Fibroblast of lung (primary cell): ENCODE measurements at places on chromosomes 1 and 21. TPM values are rescaled to one million over a fixed set of nuclear protein-coding genes. Genes with fewer than 3 reads are reported as not detected.

- DNase-seq = no peak
Measured at GRCh38 chr1:77951328-77951727, 27.5 kb downstream of the FUBP1 start.

CD2 gene
- total RNA-seq = not detected in 2 replicates

GRCh38 chr1:33036051-33036525 lies 595 bp downstream of the AK2 start:
- peak; percentile 10 for DNase-seq

DNA sequence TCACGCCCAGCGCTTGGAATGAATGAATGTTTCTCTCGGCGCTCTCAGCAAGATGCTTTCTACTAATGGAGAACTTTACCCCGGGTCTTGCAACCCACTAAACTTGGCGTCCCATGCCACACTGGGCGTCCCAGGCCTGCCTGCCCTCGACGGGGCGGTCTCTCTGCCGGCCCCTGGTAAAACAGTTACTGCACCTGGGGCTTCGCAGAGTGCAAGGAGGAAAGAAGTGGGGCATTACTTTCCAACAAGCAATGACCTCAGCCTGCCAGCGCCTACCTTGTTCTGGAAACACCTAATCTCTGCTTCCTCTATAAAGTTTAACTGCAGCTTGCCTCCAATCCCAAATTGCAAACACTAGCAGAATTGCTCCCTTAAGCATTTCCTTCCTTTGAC lies 27.8 kb upstream of the NFIA start:
- DNase-seq = no peak

DYNLT5 gene
- total RNA-seq = under 0.01 and 0.50 TPM in 2 replicates

AKR7A3 gene
- 0.33 and 0.51 TPM in 2 replicates for total RNA-seq

DNA sequence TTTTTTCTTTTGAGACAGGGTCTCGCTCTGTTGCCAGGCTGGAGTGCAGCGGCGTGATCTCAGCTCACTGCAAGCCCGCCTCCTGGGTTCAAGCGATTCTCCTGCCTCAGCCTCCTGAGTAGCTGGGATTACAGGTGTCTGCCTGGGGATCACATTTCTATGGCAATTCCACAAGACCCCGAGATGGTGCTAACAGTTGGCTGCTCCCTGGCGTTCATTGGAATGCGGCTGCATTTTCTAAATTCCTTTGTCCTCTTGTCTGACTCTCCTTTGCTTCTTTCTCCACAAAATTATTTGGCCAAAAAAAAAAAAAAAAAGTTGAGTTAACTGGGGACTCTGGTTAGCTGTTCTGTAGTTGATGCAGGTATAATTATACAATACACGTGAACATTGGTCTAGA lies 176.4 kb downstream of the ETS2 start:
- peak; percentile 59 for DNase-seq

- DNase-seq = peak; percentile 28
Measured at GRCh38 chr1:226201029-226201593, 14.6 kb upstream of the ACBD3 start.

GRCh38 chr1:46638921-46639320 lies 22.3 kb upstream of the MOB3C start:
- DNase-seq = no peak

DNA sequence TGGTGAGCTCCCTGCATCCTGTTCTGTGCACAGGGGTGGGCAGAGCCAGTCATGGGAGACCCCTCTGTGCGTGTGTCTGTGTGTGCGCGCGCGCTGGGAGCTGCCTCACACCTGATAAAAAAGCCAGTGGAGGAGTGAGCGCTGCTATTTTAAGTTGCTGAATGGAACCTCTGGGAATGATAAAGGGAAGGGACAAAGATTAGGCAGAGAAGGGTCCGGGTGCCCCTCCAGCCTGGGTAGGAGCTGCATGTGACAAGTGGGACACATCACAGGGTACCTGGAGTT lies 847 bp downstream of the ADORA1 start:
- DNase-seq = no peak

PIGV gene
- total RNA-seq = 17.2 and 29.6 TPM in 2 replicates

C1orf94 gene
- total RNA-seq = under 0.01 and 0.26 TPM in 2 replicates

AVPR1B gene
- not detected in 2 replicates for total RNA-seq

BARHL2 gene
- not detected in 2 replicates for total RNA-seq

LCE3E gene
- not detected in 2 replicates for total RNA-seq

MTARC2 gene
- 9.0 and 12.6 TPM in 2 replicates for total RNA-seq

DNA sequence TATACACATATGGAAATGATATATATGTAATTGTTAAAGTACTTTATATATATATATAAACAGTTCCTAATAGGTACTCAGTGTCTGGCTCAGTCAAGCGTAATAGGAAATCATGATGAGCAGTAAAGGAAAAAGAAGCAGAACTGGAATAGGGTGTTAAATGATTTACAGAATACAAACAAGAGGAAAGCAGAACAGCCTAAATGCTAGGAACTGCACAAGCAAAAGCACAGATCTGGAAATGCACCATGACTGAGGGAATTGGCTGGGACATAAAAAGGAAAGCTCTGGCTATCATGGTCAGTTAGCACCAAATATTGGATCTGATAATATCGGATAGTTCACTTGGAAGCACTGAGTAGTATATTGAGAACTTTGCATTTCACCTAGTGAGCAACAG lies 51.8 kb downstream of the SLC44A5 start:
- no peak for DNase-seq

GRCh38 chr1:218384581-218384993 lies 39.5 kb downstream of the TGFB2 start:
- DNase-seq = no peak

- DNase-seq = no peak
Measured at GRCh38 chr1:233032916-233033315, 82.5 kb downstream of the NTPCR start.

GRCh38 chr1:44032170-44032790 lies 1.0 kb upstream of the SLC6A9 start:
- DNase-seq = no peak

DNA sequence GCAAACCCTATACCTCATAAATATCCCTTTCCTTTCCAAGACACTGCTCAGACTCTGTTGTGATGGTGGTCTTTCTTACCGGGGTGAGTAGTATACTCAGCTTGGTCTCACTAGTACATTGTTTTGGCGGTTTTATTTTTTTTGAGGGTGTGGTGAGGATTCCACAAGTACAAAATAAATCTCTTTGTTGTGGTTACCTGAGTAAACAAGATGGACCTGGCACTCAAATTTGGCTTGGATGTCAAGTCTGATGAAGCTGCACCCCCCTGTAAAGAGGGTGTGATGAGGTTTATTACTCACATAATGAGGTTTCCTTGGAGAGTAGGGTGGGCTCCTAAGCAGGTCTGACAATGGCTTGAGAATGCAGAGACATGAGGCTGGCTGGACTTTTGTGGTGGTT lies 68.2 kb upstream of the KCNJ6 start:
- DNase-seq = no peak

DNA sequence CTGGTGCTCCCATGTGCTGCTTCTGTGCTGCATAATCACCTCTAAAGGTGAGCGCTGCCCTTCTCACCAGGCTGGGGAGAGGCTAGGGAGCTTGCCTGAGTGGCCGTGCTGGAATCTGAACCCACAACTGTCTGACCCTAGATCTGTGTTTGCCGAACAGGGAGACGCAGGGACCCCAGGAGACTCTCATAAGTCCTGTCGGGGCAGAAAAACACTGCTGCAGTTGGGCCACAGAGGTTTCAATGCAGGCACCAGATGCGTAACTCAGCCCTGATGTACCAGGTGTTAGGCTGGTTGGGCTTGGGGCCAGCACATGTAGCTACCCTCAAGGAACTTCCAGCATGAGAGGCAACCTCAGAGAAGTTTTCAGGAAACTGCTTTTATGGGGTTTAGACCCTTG lies 49.5 kb upstream of the DMRTB1 start:
- DNase-seq = no peak

DNA sequence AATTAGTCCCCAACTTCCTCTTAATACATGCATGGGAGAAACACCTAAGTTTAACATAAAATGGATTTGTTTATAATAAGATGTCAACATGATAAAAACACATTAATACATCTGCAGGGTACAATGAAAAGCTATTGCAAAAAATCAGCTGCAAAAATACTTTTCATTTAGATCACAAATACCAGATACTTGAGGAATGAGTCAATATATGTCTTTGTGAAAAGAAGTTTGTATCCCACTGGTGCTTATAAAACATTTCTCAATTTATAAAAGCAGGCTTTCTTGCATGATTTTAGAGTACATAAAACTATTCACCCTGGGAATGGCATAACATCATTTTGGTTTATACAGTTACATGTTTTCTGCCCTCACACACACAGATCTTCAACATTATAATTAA lies 18.6 kb upstream of the PRKAA2 start:
- peak; percentile 55 for DNase-seq

CPLANE2 gene
- total RNA-seq = 12.1 and 19.2 TPM in 2 replicates

DUSP23 gene
- total RNA-seq = 11.6 and 21.6 TPM in 2 replicates

ANKRD65 gene
- 1.3 and 2.0 TPM in 2 replicates for total RNA-seq

TCP10L gene
- total RNA-seq = 0.51 and 0.83 TPM in 2 replicates

ZFYVE9 gene
- total RNA-seq = 37.8 and 44.6 TPM in 2 replicates

DNA sequence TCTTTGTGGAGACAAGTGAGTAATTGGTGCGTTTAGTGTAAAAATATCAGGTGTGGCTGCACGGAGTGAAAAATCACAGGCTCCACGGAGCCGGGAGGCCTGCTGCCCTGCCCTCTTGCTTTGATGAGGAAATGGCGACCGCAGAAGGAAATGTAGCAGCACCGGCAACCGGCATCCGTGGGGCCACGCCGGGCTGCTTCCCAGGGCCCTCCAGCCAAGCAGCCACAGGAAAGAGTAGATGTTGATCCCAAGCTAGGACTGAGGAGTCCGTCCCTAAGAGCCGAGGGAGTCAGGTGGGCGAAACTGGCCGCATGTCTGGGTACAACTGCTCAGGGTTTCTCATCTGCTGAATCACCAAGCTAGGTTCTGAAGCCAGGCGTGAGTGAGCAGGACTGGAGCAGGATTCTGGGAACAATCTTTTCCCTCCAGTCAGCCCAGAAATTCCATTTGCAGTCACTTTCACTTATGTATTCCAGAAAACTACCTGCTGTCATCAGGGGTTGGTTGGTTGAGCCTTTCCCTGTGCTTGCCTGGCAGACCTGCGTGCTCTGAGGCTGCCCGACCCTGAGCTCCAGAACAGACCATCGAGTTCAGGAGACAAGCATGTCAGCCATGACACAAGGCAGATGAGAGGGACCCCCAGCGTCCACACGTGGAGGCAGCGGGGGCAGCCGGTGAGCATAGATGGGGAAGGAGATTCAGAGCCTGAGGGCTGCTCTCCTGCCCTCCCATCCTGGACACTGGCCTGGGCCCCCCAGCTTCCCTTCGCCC lies 5.8 kb upstream of the ITGB2 start:
- no peak for DNase-seq

DNA sequence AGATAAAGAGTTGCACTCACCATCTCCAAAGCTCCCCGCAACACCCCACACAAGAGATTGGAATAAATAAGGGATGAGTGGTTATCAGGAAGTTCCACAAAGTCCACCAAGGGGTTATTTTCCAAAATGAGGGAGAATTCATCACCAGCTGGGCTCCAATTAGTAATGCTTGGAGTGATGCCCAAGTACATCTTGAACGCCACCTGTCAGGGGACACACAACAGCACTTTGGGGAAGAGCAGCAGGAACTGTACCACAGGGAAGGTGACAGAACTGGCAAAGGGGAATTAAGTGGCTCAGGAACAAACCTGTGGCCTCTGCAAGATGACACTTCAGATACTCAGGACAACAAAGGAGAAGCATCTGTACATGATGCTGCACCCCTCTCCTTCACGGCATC lies 11.5 kb downstream of the TRAPPC3 start:
- no peak for DNase-seq

TLCD4 gene
- total RNA-seq = 0.51 and 2.1 TPM in 2 replicates

GPR89A gene
- 22.1 and 23.6 TPM in 2 replicates for total RNA-seq

DNA sequence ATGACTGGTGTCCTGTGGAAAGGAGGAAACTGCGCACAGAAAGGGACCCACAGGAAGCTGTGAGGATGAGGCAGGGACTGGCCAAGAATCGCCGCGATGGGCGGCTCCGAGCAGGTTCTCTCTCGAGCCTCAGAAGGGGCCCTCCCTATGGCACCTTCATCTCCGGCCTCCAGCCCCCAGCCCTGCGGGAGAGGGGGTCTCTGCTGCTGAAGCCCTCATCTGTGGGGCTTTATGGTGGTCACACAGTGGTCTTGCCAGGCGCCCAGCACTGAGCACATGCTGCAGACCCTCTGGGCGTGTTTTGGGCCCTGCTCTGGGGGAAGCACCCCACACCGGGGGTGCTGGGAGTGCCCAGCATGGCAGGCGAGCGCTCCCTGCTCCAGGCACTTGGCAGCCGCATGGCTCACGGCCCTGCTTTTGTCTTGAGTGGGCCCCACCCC lies 86.6 kb upstream of the ACTRT2 start:
- no peak for DNase-seq

DNA sequence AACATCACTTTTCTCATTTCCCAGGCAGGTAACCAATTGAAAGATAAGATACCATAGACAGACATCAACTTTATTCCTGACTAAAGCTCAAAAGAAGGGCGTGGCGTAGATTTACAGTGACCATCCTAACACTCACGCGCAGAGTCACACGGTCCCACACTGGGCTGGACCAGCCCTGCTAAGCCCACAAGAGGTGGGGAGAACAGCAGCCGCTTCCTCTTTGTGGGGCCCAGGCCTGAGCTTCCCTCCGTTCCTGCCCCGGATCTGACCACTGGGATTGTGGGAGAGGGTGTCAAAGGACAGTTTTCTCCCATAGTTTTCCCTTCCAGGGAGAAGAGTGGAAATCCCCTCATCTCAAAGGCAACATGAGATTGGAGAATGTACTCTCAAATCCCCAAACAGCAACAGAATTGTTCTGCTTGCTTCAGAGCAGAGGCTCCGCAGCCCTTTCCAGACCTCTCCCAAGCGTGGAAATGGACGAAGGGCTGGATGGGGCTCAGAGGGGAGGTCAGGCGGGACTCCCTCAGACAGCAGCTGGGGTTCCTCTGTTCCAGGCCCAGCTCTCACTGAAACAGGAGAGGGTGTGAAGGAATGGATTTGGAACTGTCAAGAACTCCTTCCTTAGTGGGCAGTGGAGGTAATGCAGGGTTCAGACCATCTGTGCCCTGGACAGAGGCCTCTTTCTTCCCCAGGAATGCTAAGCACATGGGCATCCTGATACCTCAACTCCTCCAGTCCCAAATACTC lies 33.7 kb downstream of the L1TD1 start:
- DNase-seq = no peak

DNA sequence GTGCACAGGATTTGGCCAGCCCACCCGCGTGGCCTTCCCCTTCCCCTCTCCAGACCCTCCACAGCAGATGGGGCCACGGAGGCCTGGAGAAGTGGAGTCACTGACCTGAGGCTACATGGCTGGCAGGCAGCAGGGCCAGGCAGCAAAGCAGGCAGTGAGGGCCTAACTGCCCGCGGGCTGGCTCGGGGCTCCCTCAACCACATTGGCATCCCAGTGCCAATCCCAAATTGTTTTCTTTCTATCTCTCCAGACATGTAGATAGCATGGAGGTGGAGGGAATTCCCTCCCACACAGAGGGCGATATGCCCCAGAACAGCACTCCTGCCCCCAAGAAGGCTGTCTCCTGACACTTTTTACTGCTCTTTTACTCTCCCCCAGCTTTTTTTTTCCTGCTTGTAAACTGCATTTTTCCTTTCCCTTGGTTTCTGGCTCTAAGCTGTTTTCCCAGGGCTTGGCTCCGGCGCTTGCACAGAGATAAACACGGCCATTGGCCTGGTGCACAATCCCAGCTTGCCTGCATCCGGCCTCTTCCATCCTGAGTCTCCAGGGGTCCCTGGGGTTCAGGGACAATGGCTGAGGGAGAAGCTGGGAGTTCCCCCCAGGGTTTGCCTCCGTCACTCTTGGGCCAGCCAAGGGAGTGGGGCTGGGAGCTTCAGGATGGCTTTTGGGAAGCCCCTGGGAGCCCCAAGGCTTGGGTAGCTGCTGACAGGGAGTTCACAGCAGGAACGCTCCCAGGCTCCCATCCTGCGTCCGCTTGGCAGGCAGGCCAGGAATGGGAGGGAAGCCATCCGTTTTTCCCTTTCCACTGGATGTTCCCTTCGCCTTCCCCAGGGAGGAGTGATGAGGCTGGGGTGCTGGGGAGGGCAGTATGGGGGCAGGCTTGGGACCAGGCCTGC lies 7.0 kb downstream of the EPHX1 start:
- DNase-seq = peak; percentile 45

OR2T11 gene
- total RNA-seq = not detected in 2 replicates
